Caco-2 (cell line): ENCODE measurements at places on chromosomes 3 and 15. TPM values are rescaled to one million over a fixed set of nuclear protein-coding genes. Genes with fewer than 3 reads are reported as not detected.
A peak's percentile ranks its signal among the peaks of the same experiment; 100 is the strongest.

- no peaks in the 10 kb centered on the region for H3K4me1 ChIP-seq
- no peaks in the 10 kb centered on the region for H3K27me3 ChIP-seq
- no peaks in the 10 kb centered on the region for H3K36me3 ChIP-seq
Observed at GRCh38 chr15:86555098-86555497, 475.4 kb downstream of the AGBL1 start.

- H3K36me3 ChIP-seq, result peaks cover 2% of the 10 kb centered on the region; the same call in 1 of the 2 replicates
- H3K4me1 ChIP-seq, result no peaks in the 10 kb centered on the region
- no peak for DNase-seq
- H3K27ac ChIP-seq, result no peak overlapping the region
- H3K27me3 ChIP-seq, result no peaks in the 10 kb centered on the region
Observed at GRCh38 chr3:152416808-152417580, 148.3 kb downstream of the MBNL1 start.

GRCh38 chr3:148203297-148204010 lies 494.2 kb upstream of the AGTR1 start:
- no peak overlapping the region for H3K4me3 ChIP-seq
- H3K27ac ChIP-seq, result no peak overlapping the region
- no peak for DNase-seq

DNA sequence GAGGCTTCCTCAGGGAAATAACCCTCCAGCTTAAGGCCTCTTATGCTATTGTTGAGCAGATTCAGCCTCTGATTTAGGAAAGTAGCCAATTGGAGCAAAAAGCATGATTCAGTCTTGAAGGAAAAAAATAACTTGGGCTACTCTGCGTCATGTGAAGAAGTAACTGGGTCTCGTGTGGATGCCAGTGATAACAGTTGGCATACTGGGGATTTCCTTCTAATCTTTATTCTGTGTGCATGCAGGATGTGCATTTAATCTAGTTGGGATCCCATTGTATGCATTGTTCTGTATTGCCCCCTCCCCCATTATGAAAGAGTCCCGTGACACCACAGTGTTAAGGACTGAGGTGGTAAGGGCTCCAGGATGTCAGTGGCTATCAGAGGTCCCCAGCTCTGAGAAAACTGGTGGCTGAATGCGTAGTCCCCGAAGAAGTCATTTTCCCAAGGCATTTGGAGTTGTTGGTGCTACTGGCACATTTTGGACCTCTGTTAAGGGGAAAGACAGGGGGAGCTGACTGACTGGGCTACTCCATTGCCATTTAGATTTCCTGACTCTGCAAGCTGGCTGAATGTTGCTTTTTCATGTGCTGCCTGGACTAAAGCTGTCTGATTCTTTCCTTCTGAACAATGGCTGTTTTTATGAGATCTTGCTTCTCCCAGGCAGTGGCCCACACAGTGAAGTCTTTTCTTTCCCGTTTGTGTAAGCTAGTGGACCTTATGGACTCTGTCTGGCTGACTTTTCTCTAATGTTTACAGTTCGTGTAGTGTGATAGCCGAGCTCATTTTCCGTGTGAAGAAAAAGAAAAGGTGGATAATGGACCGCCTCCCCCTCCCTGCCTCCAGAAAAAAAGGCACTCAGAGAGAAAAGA lies 38.4 kb upstream of the TRAK1 start:
- H3K36me3 ChIP-seq, result no peaks in the 10 kb centered on the region
- H3K27me3 ChIP-seq, result no peaks in the 10 kb centered on the region
- no peak overlapping the region for H3K4me3 ChIP-seq
- H3K4me1 ChIP-seq, result 0 out of 2 replicates have a peak, but pooled peaks cover 13% of the 10 kb centered on the region
- peak overlapping the region; percentile 26 for H3K27ac ChIP-seq

Gene GOLGA8T
- total RNA-seq, result not detected in 2 replicates
